Thoracic aorta (tissue), 2 donors: ENCODE measurements at places on chromosomes 12 and 14. TPM values are rescaled to one million over a fixed set of nuclear protein-coding genes. Genes with fewer than 3 reads are reported as not detected.

Gene MYF5
- total RNA-seq, result not detected

GRCh38 chr14:59772233-59772632, 98.3 kb downstream of the RTN1 start:
- no peak for DNase-seq

- no peak for DNase-seq
Measured at GRCh38 chr12:3133405-3133783, 56.2 kb downstream of the TSPAN9 start.

GRCh38 chr12:27018037-27018436, 3.9 kb upstream of the TM7SF3 start:
- DNase-seq, result no peak
